ENCODE measurements at places on chromosomes 2 and 18. TPM values are rescaled to one million over a fixed set of nuclear protein-coding genes. Genes with fewer than 3 reads are reported as not detected.

The CRYGC gene
- not detected for total RNA-seq

The KLHL29 gene
- 3.8 TPM for total RNA-seq

The LGALSL gene
- 2.9 TPM for total RNA-seq

DNA sequence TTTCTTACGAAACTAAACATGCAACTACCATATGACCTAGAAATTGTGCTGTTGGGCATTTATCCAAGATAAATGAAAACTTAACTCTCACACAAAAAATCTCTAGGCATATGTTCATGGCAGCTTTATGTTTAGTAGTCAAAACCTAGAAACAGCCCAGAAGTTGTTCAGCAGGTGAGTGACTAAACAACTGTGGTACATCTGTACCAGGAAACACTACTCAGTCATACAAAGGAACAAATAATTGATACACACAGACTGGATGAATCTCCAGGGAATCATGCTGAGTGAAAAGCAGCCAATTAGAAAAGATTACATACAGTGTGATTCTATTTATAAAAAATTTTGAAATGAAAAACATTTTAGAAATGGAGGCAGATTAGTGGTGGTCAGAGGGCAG, 29.3 kb downstream of the DYNC2LI1 start:
- H3K36me3 ChIP-seq: no peaks in the 10 kb centered on the region
- no peak overlapping the region for H3K4me3 ChIP-seq
- no peaks in the 10 kb centered on the region for H3K4me1 ChIP-seq
- no peak for DNase-seq
- H3K27ac ChIP-seq: no peak overlapping the region

DNA sequence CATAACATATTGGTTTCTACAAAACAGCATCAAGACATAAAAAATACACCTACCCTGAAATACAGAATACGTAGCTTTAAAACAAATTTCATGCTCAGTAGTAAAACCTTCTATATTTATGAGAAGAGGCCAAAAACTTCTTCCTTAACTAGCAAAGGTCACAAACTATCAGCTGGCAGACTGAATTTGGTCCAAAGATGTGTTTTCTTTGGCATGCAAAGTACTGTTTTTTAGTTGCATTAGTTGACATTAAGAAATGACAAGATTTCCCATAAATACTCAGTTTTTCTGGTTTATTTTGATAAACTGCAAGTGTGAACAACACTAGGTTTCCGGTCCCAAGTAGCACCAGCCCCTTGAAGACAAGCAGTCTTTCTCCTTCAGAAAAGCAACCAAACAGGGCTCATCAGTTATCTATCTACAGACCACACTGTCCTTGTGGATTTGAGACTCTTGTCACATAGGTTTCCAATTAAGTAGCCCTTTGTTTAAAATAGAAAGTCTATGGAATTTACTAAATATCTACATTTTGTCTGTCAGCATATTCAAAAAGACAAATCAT, 35.6 kb downstream of the SLC25A12 start:
- H3K4me3 ChIP-seq: no peak overlapping the region
- no peaks in the 10 kb centered on the region for H3K4me1 ChIP-seq
- H3K27ac ChIP-seq: no peak overlapping the region
- no peaks in the 10 kb centered on the region for H3K27me3 ChIP-seq
- peaks cover 24% of the 10 kb centered on the region for H3K36me3 ChIP-seq

All from Karpas-422 (cell line).